ENCODE measurements at places on chromosomes 7 and 10.

- DNase-seq: no peak
These were observed 35.4 kb downstream of the JMJD1C start for GRCh38 chr10:63430091-63430998.

DNA sequence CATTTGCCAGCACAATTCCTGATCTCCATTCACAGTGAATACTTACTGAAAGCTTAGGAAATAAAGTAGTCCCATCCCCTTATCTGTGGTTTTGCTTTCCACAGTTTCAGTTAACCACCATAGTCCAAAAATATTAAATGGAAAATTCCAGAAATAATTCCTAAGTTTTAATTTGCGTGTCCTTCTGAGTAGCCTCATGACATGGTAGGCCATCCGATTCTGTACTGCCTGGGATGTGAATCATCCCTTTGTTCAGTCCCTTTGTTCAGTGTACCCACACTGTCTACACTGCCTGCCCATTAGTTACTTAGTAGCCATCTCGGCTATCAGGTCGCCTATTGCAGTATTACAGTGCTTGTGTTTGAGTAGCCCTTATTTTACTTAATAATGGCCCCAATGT lies 14.2 kb downstream of the RAB11FIP2 start:
- DNase-seq: no peak

DNA sequence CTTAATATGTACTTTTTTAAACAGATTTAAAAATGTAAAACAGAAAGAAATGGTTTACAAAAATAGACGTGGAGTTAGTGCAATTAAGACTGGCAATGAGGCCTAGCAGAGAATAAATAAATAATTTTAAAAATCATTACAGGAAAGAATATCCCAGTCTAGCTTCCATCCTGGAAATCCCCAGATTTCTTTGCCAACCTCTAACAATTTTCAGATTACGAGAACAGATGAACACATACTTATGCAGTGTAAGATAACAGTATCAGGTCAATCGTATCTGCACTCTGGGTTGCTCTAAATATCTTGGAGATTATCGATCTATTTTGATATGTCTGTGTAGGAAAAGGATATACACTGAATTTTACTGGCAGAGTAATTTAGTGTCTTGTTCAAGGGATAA lies 210.5 kb downstream of the SEMA3A start:
- DNase-seq: no peak

DNA sequence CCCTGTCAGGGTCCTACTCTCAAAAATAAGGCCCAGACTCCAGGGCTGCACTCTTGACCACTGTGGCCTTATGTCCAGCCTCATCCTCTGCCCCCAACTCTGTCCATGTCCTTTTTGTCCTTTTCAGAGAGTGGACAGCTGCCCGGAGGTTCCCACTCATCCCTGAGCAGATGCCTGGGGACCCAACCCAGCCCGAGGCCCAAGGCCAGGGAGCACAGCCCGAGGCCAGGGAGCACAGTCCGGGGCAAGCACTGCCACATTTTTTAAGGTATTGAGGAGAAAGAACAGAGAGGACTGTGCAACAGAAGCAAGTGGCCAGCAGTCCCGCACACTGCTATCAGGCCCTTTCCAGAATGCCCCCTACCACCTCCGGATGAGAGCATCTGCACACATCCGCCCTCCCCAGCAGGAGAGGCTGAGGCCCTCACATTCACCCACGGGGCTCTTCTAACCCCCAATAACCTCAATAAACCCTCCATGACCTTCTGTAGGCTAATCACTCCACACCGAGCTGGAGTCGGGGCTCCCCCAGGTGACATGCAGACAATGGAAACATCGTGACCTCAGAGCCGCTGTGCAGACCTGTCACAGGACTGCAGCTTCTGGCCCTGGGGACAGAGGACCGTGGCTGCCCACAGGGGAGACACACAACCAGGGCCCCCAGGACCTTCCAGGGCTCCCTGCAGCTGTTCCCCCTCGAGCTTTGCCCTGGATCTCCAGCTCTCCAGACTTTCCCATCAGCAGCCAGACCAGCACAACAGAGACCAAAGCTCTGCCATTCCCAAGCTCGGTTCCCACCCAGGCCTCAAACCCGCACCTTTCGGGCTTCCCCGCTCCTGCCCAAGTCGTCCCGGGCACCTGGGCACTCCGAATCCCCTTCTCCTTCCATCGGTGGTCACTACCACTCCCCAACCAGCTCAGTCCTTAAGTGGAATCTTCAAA lies 51.4 kb downstream of the CAMK2B start:
- DNase-seq: no peak

DNA sequence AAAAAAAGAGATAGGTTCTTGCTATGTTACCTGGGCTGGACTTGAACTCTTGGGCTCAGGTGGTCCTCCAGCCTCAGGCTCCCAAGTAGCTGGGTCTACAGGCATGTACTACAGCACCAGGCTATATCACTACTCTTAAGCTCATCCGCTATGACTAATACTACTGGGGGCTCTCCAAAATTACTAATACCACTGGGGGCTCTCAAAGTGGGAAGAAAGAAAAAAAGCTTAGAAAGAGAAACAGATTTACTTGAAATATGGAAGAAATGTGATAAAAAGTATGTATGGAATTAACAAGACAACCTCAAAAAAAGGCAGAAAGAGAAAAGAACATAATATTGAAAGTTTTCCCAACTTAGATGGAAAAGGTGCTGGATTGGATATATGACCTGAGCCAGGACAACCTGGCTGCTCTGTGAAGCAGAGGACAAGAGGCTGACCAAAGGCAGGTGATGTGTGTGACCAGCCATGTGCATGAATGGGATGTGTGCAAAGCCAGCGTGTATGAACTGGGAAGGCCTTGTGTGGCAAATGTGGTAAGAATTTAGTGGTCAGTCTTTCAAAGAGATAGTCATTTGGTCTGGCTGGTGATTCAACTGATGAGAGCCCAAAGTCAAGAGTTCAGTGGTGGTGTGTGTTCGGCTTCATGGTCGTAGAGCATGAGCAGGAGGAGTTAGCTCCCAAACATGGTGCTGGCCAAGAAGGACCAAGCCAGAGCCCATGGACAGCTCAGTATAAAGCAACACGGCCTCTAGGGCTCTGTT lies 232.4 kb upstream of the KLF14 start:
- DNase-seq: no peak

GRCh38 chr10:116300542-116300941 lies 23.7 kb upstream of the CCDC172 start:
- DNase-seq: no peak

DNA sequence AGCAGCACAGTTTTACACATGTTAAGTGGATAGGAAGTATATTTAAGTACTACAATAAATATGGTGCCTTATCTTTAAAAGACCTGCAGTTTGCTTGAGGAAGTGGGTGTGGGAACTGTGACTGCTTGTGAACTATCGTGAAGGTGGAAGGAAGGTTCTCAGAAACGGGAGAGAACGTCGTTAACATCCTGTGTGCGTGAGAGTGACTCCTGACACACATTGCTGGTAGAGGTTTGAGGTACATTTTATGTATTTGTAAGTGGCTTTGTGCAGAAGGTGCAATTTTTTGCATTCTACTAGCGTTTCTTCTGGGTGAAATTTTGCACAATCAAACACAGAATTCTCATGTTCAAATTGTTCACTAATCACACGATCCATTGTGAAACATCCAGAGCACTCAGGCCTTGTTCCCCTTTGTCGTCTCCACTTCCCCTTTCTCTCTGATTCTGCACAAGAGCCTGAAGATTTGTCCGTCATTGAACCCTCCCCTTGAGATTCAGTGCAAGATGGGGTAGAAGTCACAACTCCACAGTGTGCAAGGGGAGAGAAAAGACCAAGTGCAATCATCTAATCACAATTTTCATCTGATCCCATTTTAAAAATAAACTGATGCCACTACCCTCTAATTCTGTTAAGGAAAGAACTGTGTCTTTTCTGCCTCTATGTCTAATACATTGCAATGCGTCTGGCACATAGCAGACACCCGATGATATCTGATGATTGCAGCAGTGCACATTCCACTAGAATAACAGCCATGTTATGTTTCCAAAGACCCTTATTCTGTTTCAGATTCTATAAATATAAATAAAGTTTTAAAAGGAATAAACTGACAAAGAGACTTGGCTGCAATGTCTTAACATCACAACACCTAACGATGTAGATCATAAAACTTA lies 279.9 kb downstream of the NEBL start:
- no peak for DNase-seq

DNA sequence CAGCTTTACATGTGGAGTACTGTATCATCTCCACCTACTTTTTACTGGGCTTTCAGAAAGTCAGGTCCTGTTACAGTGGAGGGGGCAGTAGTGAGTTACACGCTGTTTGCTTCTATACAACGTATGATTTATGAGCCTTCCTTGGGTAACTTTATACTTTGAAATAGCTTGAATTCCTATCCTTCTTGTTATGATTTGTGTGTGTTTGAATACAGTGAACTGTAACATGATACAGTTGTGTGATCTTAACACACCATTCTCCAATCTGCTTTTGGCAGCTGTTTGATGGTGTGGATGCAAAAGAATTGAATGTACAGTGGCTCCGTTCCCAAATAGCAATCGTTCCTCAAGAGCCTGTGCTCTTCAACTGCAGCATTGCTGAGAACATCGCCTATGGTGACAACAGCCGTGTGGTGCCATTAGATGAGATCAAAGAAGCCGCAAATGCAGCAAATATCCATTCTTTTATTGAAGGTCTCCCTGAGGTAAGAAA lies 41.7 kb downstream of the SP8 start:
- DNase-seq: peak; percentile 23

DNA sequence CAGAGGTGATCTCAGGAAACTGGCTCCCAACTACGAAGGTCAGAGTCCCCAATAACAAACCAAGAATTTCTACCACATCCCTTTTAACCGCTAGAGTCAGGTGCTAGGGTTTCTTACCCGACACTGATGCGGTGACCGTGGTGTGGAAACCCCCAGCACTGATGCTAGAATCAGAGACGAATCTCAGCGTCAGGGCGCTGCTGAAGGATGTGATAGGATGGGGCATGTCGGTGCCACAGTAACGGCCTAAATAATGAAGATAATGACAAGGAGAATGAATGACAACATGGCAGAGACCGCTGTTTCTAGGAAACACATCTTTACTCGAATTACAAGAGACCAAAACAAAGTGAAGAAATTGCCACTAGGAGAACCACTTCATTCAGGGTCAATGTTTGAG lies 131.1 kb upstream of the RSU1 start:
- peak; percentile 8 for DNase-seq

GRCh38 chr7:73827567-73828106 lies 3.2 kb upstream of the CLDN4 start:
- peak; percentile 96 for DNase-seq

- no peak for DNase-seq
These were observed 28.9 kb downstream of the DNAJC12 start for GRCh38 chr10:67809107-67809506.

DNA sequence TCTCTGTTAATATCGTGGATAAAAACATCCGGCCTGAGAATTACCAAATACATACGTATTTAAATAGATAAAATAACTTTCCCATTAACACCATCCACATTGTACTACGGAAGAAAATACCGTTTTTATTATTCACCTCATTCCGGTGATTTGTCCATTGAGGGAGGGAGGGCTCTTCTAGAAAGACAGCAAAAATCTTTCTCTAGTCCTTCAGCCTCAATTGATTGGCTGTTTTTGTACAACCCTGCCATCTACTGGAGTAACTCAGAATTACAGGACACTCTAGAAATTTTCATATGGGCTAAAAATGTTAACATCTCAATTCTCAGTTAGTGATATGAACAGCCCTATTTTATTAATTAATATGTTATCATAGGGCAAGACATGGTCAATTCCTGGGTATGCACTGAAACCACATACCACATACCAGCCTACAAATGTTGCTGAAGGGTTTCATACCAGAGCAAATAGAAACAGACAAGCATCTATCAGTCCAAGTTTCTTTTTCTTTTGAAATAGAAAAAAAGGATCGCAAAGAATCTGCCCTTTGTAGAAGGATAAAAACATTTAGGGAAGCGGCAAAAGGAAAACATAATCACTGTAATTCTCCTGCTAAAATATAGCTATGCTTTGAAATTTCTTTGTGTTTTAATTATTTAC lies 55.8 kb upstream of the CDCA7L start:
- peak; percentile 69 for DNase-seq

Data from NCI-H748 treated with DMSO at 0.1 percent for 48 hours (cell line).